KBM-7 (cell line): ENCODE measurements at places on chromosomes 5 and 9.
A peak's percentile ranks its signal among the peaks of the same experiment; 100 is the strongest.

DNA sequence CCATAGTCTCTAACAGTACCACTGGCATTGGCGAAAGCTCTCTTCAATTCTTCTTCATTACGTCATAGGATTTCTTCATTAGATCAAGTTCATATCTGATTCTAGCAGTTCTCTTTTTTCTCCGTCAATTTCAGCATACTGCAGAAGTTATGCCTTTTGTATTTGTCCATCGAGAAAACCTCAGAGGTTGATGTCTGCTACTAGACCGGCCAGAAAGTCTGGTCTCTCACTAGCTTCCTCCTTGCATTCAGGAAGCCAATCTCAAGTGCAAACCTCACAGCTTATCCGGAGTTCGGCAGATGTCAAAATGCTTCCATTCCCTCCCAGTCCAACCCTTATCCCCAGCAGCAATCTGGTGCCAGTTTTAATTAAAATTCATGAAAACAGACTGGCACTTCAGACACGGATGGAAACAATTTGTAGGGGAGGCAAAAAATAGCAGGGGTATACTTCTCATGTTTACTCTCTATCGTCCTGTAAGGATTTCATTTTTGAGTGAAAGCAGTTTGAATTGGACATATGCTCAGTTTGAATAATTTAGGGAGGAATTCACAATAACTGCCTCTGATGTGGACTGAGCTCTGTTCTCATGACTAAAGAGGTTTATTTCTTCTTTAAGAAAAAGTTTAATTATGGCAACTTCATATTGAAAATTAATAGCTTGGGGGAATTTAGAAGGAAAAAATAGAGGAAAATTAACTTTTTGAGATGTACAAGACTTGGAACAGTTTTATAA is 56.4 kb upstream of the TMC1 start:
- peak; percentile 58 for DNase-seq

GRCh38 chr9:118000581-118000980 is 296.4 kb downstream of the TLR4 start:
- DNase-seq = no peak

DNA sequence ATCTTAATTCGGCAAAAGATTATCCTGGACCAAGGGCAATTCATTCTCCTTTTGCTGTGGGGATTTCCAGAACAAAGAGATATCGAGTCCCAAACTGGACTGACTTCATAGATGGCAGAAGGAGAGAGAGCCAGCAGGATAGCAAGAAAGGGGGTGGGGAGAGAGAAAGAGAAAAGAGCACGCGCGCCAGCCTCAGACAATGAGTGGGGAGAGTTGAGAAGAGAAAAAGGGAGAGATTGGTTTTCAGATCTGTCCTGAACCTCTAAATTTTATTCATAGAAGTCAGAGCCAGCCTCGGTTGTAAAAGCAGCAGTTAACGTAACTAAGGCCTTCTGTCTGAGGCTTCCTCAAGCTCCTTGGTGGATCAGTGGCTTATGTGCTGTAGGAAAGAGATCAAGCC is 55.3 kb upstream of the ALDH1B1 start:
- DNase-seq = no peak

DNA sequence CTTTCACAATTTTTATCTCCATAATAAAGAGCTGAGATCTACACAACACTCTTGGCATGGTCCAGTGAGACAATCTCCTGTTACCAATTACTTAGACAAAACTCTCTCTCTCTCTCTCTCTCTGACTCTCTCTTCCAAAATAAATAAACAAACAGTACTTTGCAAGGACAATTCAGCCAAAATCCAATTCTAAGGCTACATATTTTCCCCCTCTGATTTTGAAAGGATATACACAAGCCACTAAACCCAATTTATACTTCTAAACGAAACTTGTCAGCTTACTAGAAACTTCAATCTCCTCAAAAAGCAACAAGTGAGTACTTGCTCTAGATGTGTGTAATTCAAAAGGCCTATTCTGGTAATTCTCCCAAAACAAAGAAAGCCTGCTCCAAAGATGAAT is 26.3 kb upstream of the TNPO1 start:
- DNase-seq = no peak

- peak; percentile 12 for DNase-seq
These were observed 6.6 kb upstream of the ENC1 start for GRCh38 chr5:74647096-74647495.

DNA sequence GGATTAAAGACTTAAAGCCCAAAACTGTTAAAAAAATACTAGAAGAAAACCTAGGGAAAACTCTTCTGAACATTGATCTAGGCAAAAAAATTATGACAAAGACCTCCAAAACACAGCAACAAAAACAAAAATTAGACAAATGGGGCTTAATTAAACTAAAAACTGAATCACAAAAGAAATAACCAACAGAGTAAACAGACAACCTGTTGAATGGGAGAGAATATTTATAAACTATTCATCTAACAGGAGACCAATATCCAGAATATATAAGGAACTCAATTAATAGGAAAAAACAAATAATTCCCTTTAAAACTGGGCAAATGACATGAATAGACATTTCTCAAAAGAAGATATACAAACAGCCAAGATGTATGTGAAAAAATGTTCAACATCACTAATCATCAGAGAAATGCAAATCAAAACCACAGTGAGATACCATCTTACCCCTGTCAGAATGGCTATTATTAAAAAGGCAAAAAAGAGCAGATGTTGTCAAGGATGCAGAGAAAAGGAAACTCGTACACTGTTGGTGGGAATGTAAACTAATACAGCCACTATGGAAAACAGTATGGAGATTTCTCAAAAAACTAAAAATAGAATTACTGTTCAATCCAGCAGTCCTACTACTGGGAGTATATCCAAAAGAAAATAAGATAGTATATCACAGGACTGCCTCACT is 50.2 kb upstream of the TLX3 start:
- no peak for DNase-seq

DNA sequence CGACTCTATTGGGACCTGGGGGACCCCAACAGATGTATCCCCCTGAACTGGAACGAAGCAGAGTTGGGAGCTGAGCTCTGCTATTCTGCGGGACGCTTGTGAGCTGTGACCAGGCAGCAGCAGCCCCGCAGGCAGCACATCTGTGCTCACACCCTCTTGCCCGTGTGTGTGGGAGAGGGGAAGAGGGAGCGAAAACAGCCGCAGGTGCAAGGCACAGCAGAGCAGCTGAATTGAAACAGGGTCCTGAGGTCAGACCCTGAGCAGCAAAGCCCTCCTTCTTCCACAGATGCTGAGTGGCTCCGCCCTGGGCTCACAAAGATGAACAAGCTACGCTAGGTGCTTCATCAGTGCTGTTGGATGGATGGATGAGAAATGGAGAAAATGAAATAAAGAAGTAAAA is 198.7 kb downstream of the HSPA4 start:
- DNase-seq = no peak

- no peak for DNase-seq
These were observed 113.8 kb downstream of the MEF2C start for GRCh38 chr5:88769165-88769564.

DNA sequence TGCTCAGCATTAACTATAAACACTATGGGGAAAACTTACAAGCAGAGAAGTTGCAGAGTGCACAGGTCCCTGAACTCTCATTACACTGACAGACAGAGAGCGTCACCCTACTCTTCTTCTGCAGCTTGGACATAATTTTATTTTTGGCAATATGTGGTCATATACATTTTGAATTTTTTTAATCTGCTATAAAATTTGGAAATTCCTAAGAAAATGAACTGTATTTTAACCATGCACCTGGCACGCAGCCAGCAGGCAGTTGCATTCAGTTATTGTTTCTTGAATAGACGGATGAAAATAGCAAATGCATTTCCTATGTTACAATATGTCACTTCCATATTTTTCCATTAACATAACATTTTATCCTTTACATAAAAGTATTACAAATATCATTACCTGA is 100.2 kb downstream of the SLC25A46 start:
- DNase-seq = no peak

DNA sequence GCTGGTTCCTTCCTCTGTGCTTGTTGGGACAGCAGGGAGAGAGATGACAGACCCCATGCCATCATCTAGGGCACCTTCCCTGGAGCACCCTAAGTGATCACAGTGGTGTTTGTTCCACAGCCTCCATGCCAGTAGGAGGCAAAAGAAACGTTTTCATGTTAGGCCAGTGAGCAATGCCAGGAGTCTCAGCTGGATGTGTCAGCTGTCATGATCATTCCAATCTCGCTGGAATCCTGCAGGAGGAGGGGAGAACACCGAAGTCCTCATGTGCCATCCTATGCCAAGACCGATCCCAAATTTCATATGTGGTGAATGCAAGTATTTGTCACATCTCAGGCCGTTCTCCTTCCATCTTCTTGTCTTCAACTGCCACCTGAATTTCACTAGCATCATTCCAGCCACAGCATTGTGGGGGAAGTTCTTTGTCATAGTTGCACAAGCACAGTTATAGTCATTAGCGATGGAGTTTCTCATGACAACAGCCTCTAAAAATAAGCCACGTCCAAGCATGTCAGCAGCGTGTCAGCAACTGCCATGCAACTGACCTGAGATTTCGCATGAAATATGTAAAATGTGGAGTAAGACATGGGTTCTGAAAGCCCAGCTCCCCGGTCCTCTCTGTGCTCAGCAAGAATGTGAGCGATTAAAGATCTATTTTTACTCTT is 97.2 kb upstream of the DNAH5 start:
- DNase-seq = no peak

GRCh38 chr9:34374339-34374738 is 2.4 kb downstream of the MYORG start:
- DNase-seq = no peak

GRCh38 chr9:108149326-108149725 is 659.8 kb upstream of the KLF4 start:
- no peak for DNase-seq

GRCh38 chr9:6628704-6629103 is 16.8 kb downstream of the GLDC start:
- no peak for DNase-seq

DNA sequence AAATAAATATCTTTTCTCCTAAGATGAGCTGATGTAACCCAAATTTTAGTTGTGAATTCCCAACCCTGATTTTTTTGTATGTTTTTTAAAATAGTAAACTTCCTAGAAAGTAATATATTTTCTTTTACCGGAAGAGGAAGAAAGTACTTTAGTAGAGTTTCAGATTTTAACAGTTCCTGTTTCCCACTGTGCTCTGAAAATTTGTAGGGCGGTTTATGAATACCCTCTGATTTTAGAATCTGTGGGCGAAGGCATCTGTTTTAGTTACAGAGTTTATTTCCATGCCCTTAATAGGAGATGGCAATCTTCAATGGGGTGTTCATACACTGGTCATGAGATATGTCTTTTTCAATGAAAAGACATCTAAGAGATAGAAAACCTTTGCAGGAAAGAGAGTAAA is 3.7 kb upstream of the HOMER1 start:
- peak; percentile 35 for DNase-seq

DNA sequence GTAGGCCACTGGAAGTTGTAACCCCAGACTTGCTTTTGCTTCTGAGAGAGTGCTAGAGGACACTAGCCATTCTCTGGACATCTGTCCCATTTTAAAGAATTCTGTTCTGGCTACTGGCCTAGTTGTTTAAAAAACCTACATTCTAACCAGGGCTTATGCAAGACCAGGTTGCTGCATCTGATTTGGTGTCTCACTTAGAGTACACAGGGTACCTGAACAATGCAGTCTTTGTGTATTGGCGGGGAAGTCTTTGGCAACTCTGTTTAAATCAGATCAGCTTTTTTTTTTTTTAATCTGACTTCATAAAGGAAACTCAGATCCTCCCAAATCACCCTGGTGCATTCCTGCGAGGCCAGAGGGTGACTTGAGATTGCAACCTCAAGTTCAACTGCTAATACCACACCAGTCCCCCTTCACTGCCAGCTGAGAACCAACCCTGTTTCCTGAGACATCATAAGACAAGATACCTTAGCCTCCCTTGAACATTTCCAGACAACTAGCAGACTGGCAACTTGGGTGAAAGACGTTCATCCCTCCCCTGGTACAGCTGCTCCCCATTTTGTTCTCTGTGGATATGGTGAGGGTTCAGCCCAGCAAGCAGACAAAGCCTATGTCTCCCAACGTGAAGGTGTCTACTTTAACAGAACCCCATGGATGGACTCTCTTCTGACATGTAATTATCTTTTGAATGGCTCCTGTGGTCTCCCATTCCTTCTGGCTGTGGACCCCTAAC is 27.0 kb downstream of the SKP1 start:
- DNase-seq = no peak

- DNase-seq = no peak
These were observed 40.6 kb upstream of the ZNG1F start for GRCh38 chr9:41229408-41230401.

- DNase-seq = no peak
These were observed 272.0 kb downstream of the DENND1A start for GRCh38 chr9:123657941-123658340.

GRCh38 chr5:1243487-1244130 is 18.4 kb downstream of the SLC6A18 start:
- no peak for DNase-seq

- peak; percentile 60 for DNase-seq
These were observed 18.3 kb upstream of the PHYHD1 start for GRCh38 chr9:128902351-128903078.

- no peak for DNase-seq
These were observed 90.7 kb upstream of the ADRA1B start for GRCh38 chr5:159825551-159826051.

DNA sequence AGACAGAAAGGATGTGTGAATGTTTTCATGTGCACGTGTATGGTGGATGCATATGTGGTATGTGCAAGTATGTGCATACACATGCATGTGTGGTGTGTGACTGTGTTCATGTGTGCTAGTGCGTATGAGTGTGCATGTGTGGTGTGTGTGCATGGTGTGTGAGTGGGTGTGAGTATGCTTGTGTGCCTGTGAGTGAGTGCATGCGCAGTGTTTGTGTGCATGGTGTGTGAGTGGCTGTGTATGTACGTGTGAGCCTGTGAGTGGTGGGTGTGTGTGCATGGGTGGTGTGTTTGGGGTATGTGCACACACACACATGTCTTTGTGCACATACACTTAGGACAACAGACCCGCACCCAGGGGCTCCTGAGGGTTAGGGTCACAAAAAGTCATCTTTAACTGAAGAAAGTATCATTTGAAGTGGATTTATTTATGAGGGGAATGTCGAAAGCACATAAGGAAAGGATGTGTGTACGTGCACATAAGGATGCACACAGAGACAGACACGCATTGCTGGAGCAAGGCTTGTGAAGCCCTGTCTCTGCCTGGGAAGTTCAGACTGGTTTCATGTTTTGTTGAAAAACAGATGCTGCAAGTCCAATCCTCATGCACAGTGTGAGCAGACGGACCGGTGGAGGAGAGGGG is 237.0 kb downstream of the SYK start:
- DNase-seq = no peak

DNA sequence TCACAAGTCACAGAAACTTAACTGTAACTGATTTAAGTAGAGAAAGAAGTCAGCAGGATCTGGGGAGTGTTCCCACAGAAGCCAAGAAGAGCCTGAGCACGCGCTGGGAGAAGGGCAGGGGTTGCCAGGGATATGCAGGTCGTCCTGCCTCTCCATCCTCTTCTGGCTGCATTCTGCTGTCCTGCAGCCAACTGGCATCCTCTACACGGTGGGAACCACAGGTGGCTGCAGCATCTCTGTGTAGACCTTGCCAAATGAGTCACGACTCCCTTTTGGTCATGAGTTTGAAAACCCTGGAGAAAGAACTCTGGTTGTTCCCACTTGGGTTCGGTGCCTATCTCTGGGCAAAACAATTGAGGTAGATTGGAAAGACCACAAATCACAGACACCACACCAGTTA is 38.4 kb upstream of the PCA3 start:
- no peak for DNase-seq
